ENCODE measurements at places on chromosomes 7 and 10. TPM values are rescaled to one million over a fixed set of nuclear protein-coding genes. Genes with fewer than 3 reads are reported as not detected.

DNA sequence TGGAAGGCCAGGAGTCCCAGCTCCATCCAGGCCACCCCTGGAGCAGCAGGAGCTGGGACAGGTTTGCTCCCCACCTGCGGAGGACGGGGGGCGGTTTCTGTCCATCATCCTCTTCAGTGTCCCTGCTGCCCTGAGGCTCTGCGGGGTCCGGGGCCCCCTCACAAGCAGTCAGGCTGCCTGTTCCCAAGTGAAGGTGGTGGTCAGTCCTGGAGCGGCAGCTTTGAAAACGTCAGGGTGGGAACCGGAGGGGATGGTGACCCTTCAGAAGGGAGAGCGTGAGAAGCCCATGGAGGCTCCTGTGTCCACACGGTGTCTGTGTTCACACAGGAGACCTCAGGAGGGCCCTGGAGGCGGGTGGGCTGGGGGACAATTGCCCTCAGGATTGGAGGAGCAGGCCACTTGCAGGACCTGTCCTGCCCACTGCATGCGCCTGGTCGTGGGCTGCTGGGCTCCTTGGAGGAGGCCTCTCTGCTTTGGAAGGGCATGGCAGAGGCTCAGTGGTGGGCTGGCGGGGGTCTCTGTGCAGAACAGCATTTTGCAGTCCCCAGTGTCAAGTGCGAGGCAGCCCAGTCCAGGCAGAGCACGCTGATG lies 49.3 kb upstream of the INPP5A start:
- no peak for DNase-seq

DNA sequence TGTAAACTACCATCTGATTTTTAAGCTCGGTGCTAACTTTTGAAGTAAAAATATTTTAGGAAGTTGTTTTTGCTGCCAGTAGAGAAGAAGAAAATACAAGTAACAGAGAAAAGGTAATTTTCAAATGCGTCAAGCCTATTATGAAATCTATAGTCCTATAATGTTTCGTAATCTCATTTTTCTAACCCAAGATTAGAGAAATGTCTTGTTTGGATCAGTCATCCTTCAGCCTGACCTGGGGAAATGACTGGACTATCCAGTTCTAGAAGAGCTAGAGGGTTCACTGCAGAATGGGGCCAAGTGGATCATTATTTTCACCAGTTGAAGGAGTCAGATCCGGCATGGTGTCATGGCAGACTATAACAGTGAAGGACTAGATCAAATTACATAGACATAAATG lies 62.7 kb upstream of the FGL2 start:
- no peak for DNase-seq

DNA sequence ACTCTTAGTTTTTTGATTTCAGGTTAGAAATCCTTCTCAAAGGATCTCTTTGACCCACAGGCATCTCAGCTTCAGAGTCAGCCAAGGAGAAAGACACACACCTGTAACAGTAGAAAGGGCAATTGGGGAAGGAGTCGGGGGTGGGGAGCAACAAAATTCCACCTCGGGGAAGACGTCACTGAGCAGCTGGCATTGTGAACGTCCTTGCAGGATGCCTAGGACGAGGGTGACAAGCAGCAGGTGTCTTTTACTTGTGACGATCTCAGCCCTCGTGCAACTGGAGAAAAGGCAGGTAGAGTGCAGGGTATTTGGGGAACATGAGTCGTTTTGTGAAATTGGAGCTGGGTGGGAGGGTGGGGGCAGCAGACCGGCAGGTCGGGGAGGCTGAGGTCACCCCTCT lies 627.0 kb downstream of the ACTR3B start:
- no peak for DNase-seq

DNA sequence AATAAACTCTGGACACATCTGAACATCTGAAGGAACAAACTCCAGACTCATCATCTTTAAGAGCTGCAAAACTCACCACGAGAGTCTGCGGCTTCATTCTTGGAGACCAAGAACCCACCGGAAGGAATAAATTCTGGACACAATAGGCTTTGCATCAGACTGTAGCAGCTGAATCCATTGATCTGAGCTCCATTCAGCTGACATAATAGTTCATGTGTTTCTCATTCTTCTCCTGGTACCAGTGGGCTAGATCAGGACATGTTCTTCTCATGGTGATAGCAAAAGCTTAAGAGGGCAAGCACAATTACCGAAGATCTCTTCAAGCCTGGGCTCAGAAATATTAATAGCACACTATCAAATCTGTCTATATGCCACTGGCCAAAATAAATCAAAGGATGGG lies 20.5 kb upstream of the GNAI1 start:
- DNase-seq: no peak

DNA sequence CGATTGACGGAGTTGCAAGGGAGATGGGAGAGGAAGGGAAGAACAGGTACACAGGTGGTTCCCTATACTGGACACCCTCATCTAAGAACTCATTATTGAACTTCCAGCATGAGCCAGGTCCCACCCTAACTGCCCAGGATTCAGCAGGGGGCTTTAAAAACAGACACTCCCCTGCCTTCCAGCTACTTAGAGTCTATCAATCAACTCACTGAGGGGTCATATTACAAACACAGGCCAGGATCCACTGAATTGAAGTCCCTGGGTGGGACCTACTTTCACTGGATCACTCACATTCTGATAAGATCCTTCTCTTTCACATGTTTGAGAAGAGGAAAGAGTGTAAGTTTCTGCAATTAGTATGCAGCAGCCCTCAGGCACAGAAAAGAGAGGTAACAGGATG lies 92.8 kb downstream of the ITGA8 start:
- DNase-seq: no peak

The PRKAR2B gene
- total RNA-seq: 0.06 TPM

The STEAP2 gene
- 11.4 TPM for total RNA-seq

The CAMK2B gene
- 0.06 TPM for total RNA-seq

The IGFBP1 gene
- 0.23 TPM for total RNA-seq
